Type B pancreatic cell (in vitro differentiated cells): ENCODE measurements at places on chromosomes 16 and 17. TPM values are rescaled to one million over a fixed set of nuclear protein-coding genes. Genes with fewer than 3 reads are reported as not detected.
A peak's percentile ranks its signal among the peaks of the same experiment; 100 is the strongest.

GRCh38 chr17:33779234-33779591 is 475.9 kb upstream of the CCL2 start:
- H3K36me3 ChIP-seq, result no peaks in the 10 kb centered on the region
- H3K4me3 ChIP-seq, result no peak overlapping the region
- no peak for DNase-seq
- peaks cover 23% of the 10 kb centered on the region for H3K27me3 ChIP-seq
- peaks cover 11% of the 10 kb centered on the region for H3K4me1 ChIP-seq

DNA sequence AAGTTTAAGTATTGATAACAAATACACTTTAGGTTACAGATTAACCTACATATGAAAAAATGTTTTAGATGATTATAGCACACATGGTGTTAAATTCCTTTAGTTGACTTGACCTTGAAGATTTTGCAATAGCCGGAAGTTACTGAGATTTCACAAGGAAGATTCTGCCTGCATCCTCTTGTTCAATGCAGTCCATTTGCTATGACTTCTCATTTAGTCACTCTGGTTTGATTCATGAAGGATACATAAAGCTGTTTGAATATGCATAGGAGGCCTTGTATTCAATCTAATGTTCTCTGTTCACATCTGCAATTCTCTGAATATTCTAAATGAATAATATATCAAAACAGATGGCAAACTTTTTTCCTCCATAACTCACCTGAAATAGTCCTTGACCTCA is 870.2 kb upstream of the GOT2 start:
- H3K36me3 ChIP-seq, result no peaks in the 10 kb centered on the region
- H3K27ac ChIP-seq, result no peak overlapping the region
- H3K27me3 ChIP-seq, result no peaks in the 10 kb centered on the region
- no peak for DNase-seq
- H3K4me1 ChIP-seq, result no peaks in the 10 kb centered on the region

DNA sequence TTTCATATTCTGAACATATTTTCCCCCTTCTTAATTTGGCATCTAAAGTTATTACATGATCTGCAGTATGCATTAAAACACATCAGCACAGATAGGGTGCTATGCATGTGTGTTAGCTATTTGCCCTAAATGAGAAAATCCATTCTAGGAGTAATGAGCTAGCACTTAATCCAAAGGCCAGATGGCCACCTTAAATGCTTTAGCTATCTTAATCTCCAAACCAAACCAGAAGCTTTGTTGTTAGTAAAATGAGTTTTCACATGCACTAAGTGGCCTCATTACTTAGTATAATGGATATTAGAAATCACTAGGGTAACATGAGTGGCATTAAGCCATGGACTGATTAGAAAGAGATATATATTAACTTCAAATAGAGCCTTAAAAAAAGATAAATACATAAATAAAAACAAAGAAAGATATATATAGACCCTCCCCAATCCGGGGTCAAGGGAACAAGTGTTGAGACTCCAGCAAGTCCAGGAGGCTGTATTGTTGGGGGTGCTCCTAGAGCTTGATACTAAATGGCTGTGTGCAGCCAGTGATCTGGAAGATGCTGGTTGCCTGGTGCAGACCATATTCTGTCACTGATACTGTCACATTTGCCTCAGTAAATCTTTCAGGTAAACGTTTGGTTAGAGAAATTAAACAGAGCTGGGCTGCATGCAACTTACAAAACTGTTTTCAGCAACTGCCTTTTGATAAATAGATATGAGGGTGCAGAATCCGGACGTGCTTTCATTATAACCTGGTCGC is 67.3 kb downstream of the MYH10 start:
- no peak for DNase-seq
- H3K4me1 ChIP-seq, result peaks cover 11% of the 10 kb centered on the region
- H3K4me3 ChIP-seq, result no peak overlapping the region
- H3K36me3 ChIP-seq, result peaks cover 42% of the 10 kb centered on the region
- peak overlapping the region; percentile 22 for H3K27ac ChIP-seq

DNA sequence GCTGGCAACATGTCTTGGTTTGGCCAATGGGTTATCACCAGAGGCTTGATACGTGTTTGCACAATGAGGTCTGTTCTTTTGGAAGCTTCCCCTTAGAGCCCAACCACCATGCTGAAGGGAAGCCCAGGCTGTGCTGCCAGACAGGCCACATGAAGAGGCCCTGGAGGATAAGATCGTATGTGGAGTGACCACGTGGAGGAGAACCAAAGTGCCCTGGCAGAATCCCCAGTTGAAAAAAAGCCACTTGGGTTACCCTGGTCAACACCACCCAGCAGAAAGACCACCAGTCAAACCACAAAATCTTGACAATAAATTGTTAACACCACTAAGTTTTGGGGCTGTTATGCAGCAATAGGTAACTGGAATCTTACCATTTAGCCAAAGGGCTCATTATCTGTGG is 7.0 kb upstream of the ADAT1 start:
- H3K4me3 ChIP-seq, result no peak overlapping the region
- H3K27ac ChIP-seq, result no peak overlapping the region
- no peaks in the 10 kb centered on the region for H3K27me3 ChIP-seq
- no peak for DNase-seq
- H3K36me3 ChIP-seq, result peaks cover 34% of the 10 kb centered on the region

DNA sequence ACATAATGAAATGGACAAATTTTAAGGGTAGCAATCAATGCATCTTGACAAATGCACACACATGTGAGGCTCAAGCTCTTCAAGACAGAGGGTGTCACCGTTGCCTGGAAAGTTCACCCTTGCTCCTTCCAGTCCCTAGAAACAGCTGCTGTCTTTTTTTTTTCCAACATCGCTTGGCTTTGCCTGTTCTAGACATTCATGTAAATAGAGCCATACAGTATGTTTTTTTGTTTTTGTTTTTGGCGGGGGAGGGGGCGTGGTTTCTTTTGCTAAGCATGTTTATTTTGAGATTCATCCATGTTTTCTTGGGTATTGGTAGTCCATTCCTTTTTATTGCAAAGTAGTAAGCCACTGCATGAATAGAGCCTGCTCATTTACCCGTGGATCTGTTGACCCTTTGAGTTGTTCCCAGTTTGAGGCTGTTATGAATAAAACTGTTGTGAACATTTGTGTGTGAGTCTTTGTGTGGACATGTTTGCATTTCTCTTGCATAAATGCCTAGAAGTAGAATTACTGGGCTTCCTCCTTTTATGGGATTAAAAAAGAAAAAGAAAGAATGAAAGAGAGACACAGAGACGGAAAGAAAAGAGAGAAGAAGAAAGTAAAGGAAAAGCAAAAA is 78.4 kb downstream of the NT5M start:
- H3K27me3 ChIP-seq, result peaks cover 21% of the 10 kb centered on the region
- no peak for DNase-seq
- H3K4me3 ChIP-seq, result no peak overlapping the region
- H3K27ac ChIP-seq, result no peak overlapping the region

- peaks cover 32% of the 10 kb centered on the region for H3K4me1 ChIP-seq
- peaks cover 4% of the 10 kb centered on the region for H3K27me3 ChIP-seq
- H3K4me3 ChIP-seq, result peak within 1 kb of the TSS; percentile 98
- peak; percentile 94 for DNase-seq
- H3K27ac ChIP-seq, result peak within 1 kb of the TSS; percentile 97
Observed at GRCh38 chr17:7241783-7242716, at the start of gene GABARAP. Gene GABARAP (minus strand): TSS chr17:7242449. CDS start chr17:7242330, 119 bp downstream.

KIFC3 gene
- total RNA-seq, result 27.3 and 48.4 TPM in 2 replicates

GRCh38 chr16:79662669-79663313 is 62.3 kb upstream of the MAF start:
- no peaks in the 10 kb centered on the region for H3K36me3 ChIP-seq
- no peak overlapping the region for H3K27ac ChIP-seq
- no peak for DNase-seq

ZP2 gene
- total RNA-seq, result not detected in 2 replicates

MYO15A gene
- 1.8 and 2.2 TPM in 2 replicates for total RNA-seq

KRT24 gene
- total RNA-seq, result 0.43 TPM in 1 of 2 replicates, not detected in the other

DNA sequence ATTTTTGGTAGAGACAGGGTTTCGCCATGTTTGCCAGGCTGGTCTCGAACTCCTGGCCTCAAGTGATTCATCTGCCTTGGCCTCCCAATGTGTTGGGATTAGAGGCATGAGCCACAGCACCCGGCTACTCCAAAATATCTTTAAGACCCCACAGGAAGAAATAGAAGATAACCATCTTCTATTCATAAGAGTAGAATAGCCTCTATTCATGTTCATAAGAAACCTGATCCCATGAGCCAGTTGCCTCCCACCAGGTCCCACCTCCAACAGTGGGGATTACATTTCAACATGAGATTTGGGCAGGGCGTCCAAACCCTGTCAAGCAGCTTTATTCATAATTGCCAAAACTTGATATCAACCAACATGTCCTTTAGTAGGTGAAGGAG is 13.9 kb upstream of the TMC7 start:
- no peak overlapping the region for H3K27ac ChIP-seq
- DNase-seq, result no peak
- no peak overlapping the region for H3K4me3 ChIP-seq
- no peaks in the 10 kb centered on the region for H3K36me3 ChIP-seq
- no peaks in the 10 kb centered on the region for H3K27me3 ChIP-seq
- no peaks in the 10 kb centered on the region for H3K4me1 ChIP-seq

- peaks cover 53% of the 10 kb centered on the region for H3K4me1 ChIP-seq
- no peak for DNase-seq
- peak overlapping the region; percentile 97 for H3K27ac ChIP-seq
- peak overlapping the region; percentile 91 for H3K4me3 ChIP-seq
- peaks cover 95% of the 10 kb centered on the region for H3K27me3 ChIP-seq
Observed at GRCh38 chr17:48584223-48584741, 5.8 kb downstream of the HOXB3 start.

DNA sequence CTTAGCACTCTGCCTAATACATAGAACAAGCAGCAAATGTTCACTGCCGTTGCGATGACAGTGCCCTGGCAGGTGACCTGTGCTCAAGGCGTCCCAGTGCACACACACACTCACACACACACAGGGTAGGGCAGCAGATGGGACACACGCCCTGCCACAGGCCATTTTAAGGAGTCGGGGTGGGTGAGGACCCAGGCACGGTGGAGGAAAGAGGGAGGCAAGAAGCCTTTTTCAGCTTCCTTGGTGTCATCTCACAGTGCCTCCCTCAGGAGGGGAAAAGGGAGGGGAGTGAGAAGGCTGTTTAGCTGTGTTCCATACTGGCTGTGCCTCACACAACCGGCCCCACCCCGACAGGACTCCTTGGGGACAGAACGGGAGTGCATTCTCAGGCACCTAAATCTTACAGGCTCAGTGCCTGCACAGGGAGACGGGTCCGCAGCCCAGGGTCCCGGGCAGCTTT is 1.5 kb downstream of the PITPNM3 start:
- peaks cover 54% of the 10 kb centered on the region for H3K27me3 ChIP-seq
- H3K4me3 ChIP-seq, result peak overlapping the region; percentile 90
- no peak for DNase-seq

DNA sequence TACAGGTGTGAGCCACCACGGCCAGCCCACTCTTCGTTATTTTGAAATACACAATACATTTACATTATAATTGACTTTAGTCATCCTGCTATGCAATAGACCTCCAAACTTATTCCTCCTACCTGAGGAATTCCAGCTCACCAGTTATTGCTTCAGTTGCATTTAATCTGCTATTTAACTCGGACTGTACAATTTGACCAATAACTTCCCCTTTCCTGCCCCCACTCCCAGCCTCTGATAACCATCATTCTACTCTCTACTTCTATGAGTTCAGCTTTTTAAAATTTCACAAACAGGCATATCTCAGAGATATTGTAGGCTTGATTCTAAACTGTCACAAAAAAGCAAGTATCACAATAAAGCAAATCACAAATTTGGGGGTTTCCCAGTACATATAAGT is 157.0 kb downstream of the COPRS start:
- no peak overlapping the region for H3K27ac ChIP-seq
- no peaks in the 10 kb centered on the region for H3K36me3 ChIP-seq
- H3K27me3 ChIP-seq, result no peaks in the 10 kb centered on the region
- no peak for DNase-seq

DNA sequence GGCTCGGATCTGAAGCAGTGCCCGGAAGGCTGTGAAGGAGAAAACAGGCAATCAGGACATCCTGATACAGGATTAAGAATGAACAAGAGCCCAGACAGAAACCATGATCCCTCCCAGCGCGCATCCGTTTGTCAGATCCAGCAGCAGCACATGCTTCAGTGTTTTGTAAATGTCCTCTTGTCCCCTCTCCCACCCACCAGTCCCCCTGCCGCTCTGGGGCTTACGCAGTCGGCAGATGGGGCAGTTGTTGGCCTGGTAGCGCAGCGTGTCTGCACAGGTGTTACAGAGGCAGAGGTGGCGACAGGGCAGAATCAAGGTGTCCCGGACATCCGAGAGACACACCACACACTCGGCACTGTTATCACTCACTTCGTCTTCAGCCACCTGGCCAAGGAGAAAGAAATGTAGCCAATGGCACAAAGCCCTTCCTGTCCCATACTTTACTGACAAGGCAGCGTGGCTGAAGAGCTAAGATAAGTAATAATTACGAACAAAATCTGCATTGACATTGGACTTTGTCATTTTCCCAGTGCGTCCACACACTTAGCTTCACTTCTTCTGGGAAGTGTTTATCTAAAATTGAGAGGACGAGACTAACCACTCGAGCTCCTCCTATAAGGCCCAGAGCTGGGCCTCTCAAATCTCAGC is 20.7 kb upstream of the FOXJ1 start:
- H3K36me3 ChIP-seq, result no peaks in the 10 kb centered on the region
- no peak overlapping the region for H3K4me3 ChIP-seq
- H3K27me3 ChIP-seq, result no peaks in the 10 kb centered on the region
- no peak for DNase-seq

DNA sequence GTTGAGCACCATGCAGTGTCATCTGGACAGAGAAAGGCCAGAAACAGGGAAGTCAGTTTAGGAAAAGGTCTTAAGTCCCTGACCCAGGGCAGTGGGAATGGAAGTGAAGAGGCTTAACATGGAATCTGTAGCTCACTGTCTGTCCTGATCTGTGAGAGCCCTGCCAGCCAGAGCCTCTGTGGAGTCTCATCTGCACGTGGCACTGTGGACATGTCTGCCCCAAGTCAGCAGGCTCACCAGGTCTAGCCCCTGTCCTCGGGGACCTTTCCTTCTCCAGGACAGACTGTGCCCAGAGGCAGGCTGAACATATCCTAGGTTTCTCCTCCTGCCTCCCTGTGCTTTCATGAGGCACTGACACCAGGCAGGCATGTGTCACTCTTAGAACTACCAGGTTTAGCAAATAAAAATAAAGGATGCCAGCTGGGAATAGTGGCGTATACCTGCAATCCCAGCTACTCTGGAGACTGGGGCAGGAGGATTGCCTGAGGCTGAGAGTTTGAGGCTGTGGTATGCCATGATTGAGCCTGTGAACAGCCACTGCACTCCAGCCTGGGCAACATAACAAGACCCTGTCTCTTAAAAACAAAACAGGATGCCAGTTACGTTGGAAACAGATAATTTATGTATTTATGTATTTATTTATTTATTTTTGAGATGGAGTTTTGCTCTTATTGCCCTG is 22.4 kb downstream of the UNK start:
- no peak overlapping the region for H3K4me3 ChIP-seq
- DNase-seq, result no peak
- peaks cover 4% of the 10 kb centered on the region for H3K4me1 ChIP-seq
- no peaks in the 10 kb centered on the region for H3K27me3 ChIP-seq
- no peaks in the 10 kb centered on the region for H3K36me3 ChIP-seq

GRCh38 chr16:2295056-2295798 is 27.3 kb upstream of the RNPS1 start:
- H3K4me1 ChIP-seq, result no peaks in the 10 kb centered on the region
- H3K27ac ChIP-seq, result no peak overlapping the region
- no peak overlapping the region for H3K4me3 ChIP-seq
- DNase-seq, result no peak
